ENCODE measurements at places on chromosomes 1 and 21.

DNA sequence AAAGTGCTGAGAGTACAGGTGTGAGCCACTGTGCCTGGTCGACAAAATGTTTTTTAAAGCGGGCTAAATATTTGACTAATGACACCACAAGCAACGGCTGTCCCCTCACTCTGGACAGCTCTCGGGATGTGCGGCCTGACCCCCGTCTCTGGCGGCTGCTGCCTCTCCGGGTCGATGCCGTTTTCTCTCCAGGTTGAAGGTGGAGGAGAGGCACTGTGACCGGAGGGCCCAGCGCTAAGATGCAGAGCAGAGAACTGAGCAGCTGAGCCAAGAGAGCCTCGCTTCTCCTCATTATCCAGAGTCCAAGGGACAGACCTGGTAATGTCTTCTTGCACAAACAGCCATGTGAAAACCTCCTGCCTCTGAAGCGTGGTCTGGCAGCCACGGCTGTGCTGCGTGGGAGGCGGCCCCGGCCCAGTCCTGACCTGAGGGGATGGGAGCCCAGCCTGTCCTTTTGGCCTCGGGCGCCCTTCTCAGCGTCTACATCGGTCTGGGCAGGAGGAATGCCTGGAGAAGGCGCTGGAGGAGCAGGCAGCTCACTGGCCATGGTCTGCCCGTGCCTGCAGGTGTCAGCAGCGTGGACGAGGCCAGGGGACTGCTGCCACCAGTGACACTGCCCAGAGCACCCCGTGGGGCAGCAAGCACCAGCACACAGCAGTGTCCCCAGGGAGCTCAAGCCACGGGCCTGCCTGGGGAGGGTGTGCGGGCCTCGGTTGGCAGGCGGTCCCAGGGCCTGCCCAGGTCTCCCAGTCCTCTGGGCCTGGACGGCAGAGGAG lies 10.3 kb downstream of the MORN1 start:
- no peak for DNase-seq

DNA sequence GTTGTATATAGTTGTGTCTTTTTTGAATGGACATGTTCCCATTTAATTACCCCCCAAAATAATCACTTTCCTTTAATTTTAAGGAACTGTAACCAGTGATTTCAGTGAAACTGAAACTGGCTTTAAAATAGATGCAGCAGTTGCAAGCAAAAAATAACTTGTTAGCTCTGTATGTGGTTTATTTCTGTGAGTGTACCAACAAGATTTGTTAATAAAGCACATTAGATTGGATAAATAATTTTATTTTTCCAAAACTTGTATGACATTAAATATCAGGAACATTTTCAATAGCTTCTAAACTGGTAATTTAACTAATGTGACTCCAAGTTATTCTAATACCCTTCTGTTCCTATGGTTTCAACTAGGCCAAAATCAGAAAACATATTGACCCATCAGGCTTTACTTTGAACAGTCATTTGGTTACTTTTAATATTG lies 184.3 kb upstream of the CACYBP start:
- no peak for DNase-seq

DNA sequence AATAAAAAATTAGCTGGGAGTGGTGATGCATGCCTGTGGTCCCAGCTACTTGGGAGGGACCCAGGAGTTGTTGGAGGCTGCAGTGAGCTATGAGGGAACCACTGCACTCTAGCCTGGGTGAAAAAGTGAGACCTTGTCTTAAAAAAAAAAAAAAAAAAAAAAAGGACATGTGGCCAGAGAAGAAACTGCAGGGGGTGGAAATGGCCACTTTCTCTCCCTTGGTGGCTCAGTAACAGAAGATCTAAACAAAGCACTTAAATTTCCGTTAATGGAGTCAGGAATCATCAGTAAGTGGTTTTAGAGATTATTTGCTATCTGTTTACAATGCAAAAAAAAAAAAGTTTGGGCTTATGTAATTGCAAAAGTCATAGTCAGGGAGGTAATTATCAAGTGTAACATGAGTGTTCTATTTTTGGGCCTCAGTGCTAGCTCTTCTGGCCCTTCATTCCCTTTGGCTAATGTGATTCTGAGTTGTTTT lies 19.3 kb upstream of the OPRD1 start:
- DNase-seq, result no peak

GRCh38 chr21:34054259-34054658 lies 19.1 kb upstream of the MRPS6 start:
- DNase-seq, result no peak

DNA sequence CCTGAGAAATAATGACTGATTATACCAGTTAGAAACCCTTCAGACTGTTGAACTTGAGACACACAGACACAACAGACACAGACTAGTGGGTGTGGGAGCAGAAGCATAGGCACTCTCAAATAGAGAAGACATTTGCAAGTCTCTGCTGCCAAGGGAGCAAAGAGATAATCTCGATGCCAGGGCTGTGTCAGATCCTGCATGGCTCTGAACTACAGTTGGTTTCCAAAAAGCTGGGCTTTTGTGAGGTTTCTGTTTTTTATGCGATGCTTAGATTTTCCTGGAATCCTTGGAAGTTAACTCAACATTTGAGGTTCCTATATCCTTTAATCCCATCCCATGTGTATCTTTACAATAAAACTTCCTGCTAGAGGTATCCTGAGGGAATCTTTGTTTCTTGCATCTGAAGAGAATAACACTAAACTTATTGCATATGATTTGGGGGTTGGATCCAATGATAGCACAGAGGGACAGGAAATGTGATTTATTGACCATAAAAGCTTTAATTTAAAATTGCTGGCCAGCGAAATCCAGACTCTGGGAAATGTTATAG lies 236.4 kb downstream of the SPATA17 start:
- DNase-seq, result no peak

GRCh38 chr21:39073063-39073462 lies 110.2 kb downstream of the PSMG1 start:
- no peak for DNase-seq

DNA sequence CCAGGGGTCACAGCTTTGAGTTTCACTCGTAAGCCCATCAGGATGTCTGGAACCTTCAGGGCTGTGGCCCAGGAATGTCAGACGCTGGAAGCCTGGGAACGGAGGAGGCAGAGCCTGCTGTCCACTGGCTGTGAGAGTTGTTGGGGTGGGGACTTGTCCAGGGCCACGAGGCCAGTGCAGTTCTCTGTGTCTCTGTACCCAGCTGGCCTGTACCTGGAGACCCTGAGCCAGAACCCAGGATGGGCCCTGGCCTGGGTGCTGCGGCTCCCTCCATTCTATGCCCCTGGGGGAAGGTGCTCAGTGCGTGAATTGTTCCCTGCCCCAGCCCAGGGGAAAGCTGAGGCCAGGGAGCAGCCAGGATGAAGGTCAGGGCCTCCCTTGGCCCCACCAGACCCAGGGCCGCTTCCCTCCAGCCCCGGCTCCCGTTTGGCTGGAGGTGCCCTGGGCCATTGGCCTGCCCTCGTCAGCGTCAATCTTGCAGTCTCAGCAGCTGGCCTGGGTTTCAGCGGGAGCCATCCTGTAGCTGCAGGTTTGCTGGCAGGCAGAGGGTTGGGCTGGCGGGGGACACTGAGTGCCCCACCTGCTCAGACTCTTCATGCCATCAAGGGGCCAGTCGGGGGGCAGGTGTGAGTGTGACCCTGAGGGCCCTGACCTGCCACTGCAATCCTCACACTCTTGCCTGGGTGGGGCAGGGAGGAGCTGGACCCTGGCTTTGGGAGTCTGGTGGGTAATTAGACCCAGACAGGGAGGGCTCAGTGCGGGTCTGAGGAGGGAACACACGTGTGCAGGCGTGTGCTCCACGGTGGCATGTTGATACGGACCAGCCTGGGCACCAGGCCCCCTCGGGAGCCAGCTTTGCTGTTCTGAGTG lies 724 bp upstream of the CALML6 start:
- DNase-seq, result no peak

DNA sequence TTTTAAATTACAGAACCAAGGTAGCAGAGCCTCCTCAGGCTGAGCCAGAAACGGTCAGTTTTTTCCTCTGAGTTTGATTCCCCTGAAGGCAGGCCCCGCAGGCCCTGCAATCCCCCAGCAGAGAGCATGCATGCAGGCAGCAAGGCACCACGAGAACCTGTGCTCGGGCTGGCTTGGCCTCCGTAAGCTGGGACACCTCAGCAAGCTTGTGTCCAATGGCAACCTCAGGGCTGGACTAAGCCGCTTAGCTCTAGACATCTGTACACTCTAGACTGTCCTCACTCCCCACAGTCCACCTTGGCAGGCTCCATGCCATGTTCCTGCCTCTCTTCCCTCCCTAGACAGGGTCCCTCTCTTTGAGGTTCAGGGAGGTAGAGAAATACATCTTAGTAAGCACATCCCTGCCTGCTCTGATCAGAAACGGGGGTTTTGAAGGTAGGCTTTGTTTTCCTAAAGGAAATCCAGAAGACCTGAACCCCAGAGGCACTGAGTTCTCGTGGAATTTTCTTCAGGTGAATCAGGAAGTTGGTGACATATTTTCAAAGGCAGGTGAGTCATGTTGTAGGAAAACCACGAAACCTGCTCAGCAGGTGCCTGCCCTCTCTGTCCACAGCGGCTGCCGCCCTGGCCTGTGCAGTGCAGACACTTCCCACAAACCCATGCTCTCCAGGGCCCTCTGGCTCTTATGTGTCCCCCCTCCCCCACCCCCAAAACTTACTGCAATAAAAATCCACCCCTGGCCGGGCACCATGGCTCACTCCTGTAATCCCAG lies 7.0 kb downstream of the TMEM63A start:
- no peak for DNase-seq
